Stomach (tissue), 19 donors: ENCODE measurements at places on chromosomes 6 and 20. TPM values are rescaled to one million over a fixed set of nuclear protein-coding genes. Genes with fewer than 3 reads are reported as not detected.
A peak's percentile ranks its signal among the peaks of the same experiment; 100 is the strongest.

Gene HTR1E
- total RNA-seq, result 4.1 TPM

Gene ENPP5
- 2.2 TPM for total RNA-seq

Gene GPX5
- total RNA-seq, result not detected

- no peak for DNase-seq
These were observed 159.8 kb downstream of the AKAP7 start for GRCh38 chr6:131295081-131295480.

DNA sequence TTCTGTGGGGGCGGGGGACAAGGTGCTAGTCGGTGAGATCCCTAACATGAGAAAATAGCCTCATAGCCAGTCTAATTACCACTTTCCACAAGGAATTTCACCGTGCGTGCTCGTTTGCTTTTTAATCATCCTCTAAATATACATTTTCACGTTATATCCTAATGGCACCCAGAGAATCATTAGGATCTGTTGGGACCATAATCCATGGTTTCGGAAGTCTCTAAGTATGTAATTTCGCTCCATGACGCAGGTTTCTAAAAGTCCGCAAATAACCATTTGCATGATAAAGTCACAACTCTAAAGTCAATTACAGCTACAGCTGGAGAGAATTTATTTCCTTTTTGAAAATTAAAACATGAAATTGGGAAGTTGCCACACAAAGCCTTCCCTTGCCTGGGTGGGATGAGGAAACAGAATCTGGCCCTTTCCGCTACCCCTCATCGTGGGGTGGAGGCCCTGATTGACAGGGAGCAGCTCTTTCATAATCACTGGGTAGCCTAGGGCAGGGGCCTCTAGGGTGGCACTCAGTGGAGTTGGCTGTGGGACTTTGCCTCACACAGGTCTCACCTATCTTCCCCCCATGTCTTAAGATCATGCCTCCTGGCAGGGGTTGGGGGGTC is 81.9 kb downstream of the LRFN2 start:
- no peak for DNase-seq

DNA sequence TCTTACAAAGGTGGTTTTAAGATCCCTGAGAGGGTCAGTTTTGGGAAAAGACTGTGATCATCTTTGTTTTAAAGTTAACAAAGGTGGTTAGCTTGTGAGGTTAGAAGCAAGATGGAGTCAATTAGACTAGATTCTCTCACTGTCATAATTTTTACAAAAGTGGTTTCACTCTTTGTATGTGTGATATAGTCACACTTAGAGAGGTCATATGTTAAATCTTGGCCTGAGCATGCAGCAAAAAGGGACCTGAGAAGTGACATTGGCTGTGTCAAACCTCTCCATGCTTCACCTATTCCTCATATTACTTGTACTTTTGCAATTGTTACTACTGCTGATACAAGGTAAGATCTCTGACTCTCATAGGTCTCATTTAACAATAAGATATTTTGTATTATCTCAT is 368.0 kb downstream of the TBC1D32 start:
- no peak for DNase-seq

GRCh38 chr20:595330-596308 is 14.5 kb downstream of the TCF15 start:
- DNase-seq, result peak; percentile 80

DNA sequence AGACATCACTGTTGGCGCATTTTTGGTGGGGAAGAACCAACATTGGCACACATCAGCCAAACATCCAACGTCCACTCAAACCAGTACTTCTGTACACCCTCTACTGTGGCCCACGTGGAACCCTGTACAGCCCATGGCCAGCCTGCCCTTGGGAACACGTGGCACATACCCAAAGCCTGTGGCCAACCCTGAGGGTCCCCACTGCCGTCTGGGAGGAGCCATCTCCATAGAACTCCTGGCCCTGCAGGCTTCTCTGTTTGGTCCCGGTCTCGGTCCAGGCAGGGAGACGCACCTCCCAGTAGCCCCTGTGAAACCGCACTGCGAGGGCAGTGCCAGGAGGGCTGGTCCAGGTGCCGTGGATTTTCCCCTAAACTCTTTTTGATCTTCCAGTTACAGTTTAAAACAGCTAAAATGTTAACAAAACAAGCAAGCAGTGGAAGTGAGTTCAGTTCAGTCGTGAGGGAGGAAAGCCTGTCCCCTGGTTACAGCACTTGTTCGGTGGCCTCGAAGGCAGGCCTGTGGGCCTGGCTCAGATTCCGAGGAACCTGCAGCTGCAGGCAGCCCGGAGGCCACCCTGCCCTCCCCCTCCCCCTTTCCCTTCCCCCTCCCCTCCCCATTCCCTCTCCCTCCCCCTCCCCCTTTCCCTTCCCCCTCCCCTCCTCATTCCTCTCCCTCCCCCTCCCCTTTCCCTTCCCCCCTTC is 233.7 kb downstream of the DLL1 start:
- no peak for DNase-seq

GRCh38 chr6:11368760-11369159 is 136.3 kb upstream of the NEDD9 start:
- DNase-seq, result no peak

DNA sequence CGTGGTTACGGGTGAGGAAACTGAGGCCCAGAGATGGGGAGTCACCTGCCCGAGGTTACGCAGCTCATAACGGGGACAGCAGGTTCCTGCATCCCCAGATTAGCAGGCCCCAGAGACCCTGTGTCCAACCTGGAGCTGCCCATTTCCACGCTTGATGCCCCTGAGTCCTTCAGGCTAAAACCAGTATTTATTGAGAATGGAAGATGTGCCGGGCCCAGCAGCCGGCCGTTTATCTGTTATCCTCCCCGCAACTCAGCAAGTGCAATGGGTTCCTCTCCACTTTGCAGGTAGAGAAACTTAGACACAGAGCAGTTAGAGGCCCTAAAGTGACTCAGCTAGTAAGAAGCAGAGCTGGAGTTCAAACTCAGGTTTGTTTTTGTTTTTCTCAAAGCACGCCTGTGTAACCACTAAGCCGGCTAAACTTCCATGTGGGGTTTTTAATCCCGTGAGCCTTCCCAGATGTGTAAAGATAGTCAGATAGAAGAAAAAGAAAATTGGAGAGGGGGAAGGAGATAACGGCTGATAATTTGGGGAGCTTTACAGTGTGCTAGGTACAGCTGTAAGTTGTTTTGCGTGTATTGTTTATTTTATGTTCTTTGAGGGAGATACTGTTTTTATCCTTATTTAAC is 775 bp downstream of the PFDN4 start:
- DNase-seq, result no peak
